ENCODE measurements at places on chromosomes 1 and 21.

GRCh38 chr1:150561974-150562445 lies 12.8 kb downstream of the ADAMTSL4 start:
- DNase-seq, result peak; percentile 65

GRCh38 chr1:12174924-12175810 lies 8.4 kb downstream of the TNFRSF1B start:
- DNase-seq, result peak; percentile 85

GRCh38 chr1:26321315-26322041 lies 3.7 kb downstream of the CD52 start:
- peak; percentile 85 for DNase-seq

- DNase-seq, result no peak
Measured at GRCh38 chr1:171715813-171716251, 26.0 kb downstream of the VAMP4 start.

- DNase-seq, result no peak
Measured at GRCh38 chr1:31592132-31592531, 15.8 kb downstream of the TINAGL1 start.

DNA sequence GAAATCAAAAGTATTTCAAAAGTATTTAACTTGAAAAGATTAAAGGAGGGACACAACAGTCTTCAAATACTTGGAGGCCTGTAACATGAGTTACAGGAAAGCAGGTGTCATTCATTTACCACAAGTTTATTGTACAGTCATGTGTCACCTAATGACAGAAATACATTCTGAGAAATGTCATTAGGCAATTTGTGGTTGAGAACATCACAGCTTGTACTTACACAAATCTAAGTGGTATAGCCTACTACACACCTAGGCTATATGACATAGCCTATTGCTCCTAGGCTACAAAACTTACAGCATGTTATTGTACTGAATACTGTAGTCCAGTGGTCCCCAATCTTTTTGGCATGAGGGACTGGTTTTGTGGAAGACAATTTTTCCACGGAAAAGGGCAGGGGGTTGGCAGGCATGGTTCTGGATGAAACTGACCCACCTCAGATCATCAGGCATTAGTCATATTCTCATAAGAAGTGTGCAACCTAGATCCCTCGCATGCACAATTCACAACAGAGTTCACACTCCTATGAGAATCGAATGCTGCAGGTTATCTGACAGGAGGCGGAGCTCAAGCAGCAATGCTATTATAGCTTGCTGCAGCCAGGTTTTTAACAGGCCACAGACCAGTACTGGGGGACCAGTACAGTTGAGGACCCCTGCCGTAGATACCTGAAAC lies 25.0 kb upstream of the PHTF1 start:
- DNase-seq, result no peak

DNA sequence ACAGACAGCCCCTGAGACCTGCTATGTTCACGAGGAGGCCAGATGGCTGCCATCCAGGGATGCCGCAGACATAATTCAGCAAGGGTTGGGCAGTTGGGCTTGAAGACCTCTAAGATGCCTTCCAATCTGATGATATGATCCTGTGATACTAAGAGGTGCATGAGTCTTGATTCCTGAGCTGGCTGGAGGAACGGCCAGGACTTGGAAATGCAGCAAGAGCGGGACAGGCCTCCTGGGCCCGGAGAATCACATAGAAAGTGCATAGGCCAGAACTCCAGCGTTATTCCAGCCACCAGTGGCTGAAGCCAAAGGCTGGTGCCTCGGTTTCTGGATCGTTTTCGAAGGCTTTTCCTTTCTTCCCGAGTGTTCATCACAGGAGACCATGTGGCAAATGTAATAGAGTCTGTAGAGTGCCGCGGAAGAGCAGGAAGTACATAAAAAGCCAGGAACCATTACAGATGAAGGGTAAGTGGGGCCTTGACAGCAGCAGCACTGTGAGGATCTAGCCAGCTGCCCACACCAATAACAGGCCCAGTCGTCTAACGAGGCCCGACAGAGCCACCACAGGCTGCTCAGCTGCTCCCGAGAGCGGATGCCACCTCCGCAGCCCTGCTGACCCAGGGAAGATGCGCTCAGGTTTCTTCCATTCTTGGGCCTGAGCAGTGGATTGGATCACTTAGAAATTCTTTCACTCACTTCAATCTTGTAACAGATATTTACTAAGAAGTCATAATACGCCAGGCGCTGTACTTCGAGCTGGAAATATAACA lies 14.0 kb upstream of the LHX4 start:
- no peak for DNase-seq

- DNase-seq, result no peak
Measured at GRCh38 chr1:98147280-98147679, 226.4 kb upstream of the DPYD start.

DNA sequence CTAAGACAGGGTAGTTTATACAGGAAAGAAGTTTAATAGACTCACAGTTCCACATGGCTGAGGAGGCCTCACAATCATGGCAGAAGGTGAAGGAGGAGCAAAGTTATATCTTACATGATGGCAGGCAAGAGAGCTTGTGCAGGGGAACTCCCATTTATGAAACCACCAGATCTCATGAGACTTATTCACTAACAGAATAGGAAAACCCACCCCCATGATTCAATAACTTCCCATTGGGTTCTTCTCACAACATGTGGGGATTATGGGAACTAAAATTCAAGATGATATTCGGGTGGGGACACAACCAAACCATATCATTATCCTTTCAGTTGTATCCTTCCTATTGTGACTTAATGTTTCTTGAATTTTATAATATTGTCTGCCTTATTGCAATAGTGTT lies 13.4 kb upstream of the DDAH1 start:
- DNase-seq, result no peak

GRCh38 chr1:107807855-107808254 lies 157.1 kb downstream of the VAV3 start:
- no peak for DNase-seq

- no peak for DNase-seq
Measured at GRCh38 chr1:50930193-50930592, 29.9 kb downstream of the FAF1 start.

GRCh38 chr1:182589520-182589919 lies 464 bp upstream of the RNASEL start:
- no peak for DNase-seq

GRCh38 chr1:44014365-44015104 lies 16.7 kb downstream of the SLC6A9 start:
- DNase-seq, result no peak

DNA sequence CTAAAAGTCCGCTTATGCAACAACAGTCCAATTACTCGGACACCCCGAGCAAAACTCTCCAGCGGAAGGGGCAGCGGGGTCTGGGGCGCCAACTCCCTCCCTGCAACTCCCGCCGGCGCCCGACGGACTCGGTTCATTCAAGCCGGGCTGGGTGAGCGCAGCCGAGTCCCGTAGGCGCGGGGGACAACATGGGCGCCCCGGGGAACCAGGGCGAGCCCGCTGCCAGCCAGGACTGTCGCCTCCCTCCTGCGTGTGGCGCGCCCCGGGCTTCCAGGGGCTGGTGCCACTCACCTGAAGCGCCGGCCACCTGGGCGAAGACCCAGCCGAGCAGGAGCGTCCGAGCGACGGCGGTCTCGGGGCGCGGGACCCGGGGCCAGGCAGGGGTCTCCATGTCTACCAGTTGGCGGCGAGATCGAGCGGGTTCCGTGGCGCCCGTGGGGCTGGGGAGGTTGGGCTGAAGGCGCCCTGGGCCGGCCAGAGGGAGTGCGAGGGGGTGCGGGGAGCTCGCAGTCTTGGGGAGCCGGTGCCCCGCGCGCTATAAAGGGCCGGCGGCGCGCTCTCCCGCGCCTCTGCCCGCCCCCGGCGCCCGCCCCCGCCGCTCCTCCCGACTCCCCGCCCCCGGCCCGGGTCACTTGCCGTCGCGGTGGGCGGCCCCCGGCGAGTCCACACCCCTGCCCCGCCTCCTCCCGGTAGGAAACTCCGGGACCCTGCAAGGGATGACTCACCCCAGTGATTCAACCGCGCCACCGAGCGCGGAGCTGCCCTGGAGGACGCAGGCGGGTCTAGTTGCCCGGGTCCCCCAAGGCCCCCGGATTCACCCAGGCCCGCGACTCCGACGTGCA lies at the start of gene F3:
Gene F3 (minus strand): TSS at position 514 of the 842 bp plus-strand sequence. CDS start 123 bp downstream, at position 391.
- DNase-seq, result no peak

- DNase-seq, result no peak
Measured at GRCh38 chr21:40723317-40723716, 123.6 kb downstream of the DSCAM start.

GRCh38 chr1:3344395-3344794 lies 110.1 kb upstream of the ARHGEF16 start:
- no peak for DNase-seq

DNA sequence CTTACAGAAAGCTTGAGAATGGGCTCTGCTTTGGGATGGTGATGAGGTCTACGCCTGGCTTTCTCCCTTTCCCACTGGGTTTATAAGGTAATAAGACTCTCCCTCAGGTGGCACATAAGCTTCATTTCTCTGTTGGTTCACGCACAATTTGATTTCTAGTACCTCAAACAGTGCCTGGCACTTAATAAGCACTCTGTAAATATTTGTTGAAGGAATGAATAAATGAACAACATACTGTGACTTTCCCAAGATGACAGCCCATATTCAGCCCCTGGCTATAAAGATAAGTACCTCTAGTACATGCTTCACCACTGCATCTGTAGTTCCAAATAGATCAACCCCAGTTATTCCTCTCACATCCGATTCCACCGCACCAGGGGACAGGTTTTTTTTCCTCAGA lies 17.8 kb downstream of the COPA start:
- DNase-seq, result no peak

DNA sequence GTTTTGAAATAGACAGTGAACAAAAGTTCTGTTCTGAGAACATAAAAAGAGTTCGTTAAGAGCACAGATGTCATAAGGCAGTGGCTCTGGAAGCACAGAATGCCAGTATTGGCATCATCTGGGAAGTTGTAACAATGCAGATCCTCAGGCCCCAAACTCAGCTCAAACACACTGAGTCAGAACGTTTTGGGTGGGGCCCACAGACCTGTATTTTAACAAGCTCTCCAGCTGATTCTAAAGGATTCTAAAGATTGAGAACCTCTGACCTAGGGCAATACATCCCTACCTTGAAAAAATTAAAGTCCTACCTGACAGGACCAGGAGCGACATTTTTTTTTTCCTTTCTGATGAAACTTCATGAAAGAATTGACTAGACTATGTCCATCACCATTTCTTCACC lies 13.2 kb downstream of the ARHGEF11 start:
- no peak for DNase-seq

GRCh38 chr21:46322351-46323226 lies 1.1 kb downstream of the C21orf58 start:
- DNase-seq, result peak; percentile 32

- peak; percentile 80 for DNase-seq
Measured at GRCh38 chr1:6962996-6963911, 178.0 kb downstream of the CAMTA1 start.

- no peak for DNase-seq
Measured at GRCh38 chr1:56799605-56800400, 19.4 kb downstream of the FYB2 start.

GRCh38 chr21:26449161-26449560 lies 123.9 kb downstream of the CYYR1 start:
- no peak for DNase-seq

GRCh38 chr1:111856411-111857185 lies 100.9 kb downstream of the DDX20 start:
- no peak for DNase-seq

- DNase-seq, result no peak
Measured at GRCh38 chr1:71862756-71863155, 419.6 kb downstream of the NEGR1 start.

DNA sequence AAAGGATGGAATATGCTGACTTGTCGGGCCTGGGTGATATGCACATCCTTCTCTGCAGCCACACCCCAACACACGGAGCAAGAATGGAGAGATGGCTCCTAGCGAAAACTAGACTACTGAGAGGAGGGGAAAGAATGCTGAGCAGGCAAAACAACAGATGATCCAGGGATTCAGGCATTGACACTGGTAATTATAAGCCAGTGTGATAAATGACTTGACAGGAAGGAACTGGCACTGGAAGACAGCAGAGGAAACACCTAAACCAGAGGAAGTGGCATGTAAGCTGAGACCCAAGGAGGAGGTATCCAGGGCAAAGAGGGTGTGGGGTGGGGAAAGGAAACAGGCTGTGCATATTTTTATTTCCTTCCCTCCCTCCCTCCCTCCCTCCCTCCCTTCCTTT lies 31.7 kb upstream of the KHDRBS1 start:
- DNase-seq, result no peak
